ENCODE measurements at places on chromosomes 13 and 19.
A peak's percentile ranks its signal among the peaks of the same experiment; 100 is the strongest.

- no peak for DNase-seq
Observed at GRCh38 chr13:98310485-98311199, 133.6 kb upstream of the RNF113B start.

DNA sequence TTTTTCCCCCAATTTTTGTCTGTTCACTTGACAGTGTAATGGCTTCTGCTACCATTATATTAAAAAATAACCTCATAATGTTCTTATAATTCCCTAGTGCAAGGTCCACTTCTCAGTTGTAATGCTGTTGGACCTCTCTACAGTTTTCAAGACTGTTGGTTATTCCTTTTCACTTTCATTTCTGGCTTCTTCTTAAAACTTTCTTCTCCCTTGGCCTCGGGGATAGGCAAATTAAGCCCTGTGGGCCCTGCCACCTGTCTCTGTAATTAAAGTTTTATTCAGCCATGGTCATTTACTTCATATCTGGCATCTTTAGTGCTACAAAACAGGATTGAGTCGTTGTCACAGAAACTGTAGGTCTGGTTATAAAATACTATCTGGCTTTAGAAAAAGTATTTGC lies 313.5 kb downstream of the KLF12 start:
- DNase-seq, result no peak

DNA sequence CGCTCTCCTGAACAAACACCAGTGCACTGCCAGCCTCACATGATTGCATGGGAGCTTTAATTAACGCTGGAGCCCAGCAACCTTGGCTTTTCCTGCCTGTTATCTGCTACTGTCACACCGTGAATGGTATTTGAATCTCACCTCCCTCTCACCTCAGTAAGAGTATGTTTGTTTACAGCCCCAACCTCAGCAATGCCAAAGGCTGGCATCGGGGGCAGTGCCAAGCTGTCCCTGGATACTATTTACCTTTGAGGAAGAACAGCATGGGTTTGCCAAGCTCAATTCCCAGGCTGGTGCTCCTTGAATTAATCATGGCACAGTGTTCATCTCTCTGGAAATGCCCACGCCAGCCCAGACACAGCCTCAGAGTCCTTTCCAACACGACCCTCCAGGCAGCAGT lies 57.2 kb upstream of the SERPINE3 start:
- DNase-seq, result no peak

DNA sequence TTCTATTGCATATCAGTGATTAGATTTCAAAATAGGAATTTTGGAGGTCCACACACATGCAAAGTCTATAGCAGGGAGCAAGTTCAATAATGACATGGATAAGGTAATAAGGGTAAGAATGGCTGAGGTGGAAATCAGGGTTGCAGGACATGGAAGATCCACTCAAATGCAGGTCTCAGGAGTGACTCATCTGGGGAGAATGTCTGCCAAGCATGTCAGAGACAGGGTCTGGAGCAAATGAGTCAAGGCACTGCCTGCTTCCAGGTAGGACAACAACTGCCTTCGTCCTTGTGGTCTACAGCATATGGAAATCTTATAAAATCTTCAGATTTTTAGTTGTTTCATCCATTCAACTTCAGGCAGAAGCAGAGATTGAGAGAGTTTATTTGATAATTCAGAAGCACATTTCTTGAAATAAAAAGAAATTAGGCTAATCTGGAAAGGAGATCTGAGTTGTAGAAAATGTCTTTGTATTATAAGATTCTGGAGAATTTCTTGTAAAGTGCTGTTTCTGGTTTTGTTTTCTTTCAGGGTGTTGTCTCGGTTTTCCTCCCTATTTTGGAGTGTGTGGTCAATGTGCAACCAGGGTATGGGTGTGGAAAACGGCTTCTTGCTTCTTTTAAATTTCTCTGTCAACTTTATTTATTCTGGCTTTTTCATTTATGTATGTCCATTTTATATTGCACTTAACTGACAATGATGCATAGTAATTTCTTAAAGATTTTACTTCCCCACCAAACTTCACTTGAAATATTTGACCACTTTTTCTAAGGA lies 748.8 kb downstream of the LIG4 start:
- DNase-seq, result no peak

- no peak for DNase-seq
Observed at GRCh38 chr19:41862445-41862986, 2.5 kb downstream of the RPS19 start.

DNA sequence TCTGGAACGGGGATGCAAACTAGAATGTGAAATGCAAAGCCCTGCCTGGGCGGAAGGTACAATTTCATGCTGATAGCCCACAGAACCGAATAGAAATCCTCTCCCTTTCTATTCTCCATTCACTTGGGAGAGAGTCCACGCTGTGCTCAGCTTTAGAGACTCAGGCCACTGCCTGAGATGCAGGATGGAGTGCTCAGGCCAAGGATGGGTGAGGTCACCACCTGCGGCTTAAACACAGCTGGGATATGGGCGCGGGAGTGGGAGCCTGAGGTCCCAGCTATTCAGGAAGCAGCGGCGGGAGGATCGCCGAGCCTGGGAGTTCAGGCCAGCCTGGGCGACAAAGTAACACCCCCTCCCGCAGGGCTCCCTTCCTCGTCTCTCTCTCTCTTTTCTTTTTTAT lies 446 bp upstream of the ZNF83 start:
- DNase-seq, result no peak

- no peak for DNase-seq
Observed at GRCh38 chr19:48450863-48451262, 4.5 kb upstream of the KCNJ14 start.

- no peak for DNase-seq
Observed at GRCh38 chr13:102620516-102620915, 23.7 kb downstream of the TPP2 start.

GRCh38 chr13:44074611-44075010 lies 194.9 kb downstream of the LACC1 start:
- DNase-seq, result no peak

GRCh38 chr13:33197541-33197971 lies 88.0 kb downstream of the STARD13 start:
- DNase-seq, result no peak

- no peak for DNase-seq
Observed at GRCh38 chr13:54802226-54802625, 1773.6 kb downstream of the OLFM4 start.

GRCh38 chr19:4059891-4060620 lies 6.6 kb downstream of the ZBTB7A start:
- peak; percentile 35 for DNase-seq

Data from activated CD4-positive, alpha-beta T cell treated with anti-CD3 and anti-CD28 coated beads, Interleukin-2, amount 50 U/mL, for 4 hours (primary cell).